ENCODE measurements at places on chromosomes 2 and 18.

GRCh38 chr2:16003152-16003551, 62.8 kb downstream of the MYCN start:
- DNase-seq = no peak

GRCh38 chr2:844715-845114, 105.9 kb upstream of the SNTG2 start:
- peak; percentile 70 for DNase-seq

- DNase-seq = no peak
Observed at GRCh38 chr2:24046599-24046929, 627 bp downstream of the WDCP start.

- DNase-seq = no peak
Observed at GRCh38 chr18:55264108-55264507, 304.8 kb upstream of the CCDC68 start.

- no peak for DNase-seq
Observed at GRCh38 chr2:157256626-157257025, 879 bp upstream of the GALNT5 start.

DNA sequence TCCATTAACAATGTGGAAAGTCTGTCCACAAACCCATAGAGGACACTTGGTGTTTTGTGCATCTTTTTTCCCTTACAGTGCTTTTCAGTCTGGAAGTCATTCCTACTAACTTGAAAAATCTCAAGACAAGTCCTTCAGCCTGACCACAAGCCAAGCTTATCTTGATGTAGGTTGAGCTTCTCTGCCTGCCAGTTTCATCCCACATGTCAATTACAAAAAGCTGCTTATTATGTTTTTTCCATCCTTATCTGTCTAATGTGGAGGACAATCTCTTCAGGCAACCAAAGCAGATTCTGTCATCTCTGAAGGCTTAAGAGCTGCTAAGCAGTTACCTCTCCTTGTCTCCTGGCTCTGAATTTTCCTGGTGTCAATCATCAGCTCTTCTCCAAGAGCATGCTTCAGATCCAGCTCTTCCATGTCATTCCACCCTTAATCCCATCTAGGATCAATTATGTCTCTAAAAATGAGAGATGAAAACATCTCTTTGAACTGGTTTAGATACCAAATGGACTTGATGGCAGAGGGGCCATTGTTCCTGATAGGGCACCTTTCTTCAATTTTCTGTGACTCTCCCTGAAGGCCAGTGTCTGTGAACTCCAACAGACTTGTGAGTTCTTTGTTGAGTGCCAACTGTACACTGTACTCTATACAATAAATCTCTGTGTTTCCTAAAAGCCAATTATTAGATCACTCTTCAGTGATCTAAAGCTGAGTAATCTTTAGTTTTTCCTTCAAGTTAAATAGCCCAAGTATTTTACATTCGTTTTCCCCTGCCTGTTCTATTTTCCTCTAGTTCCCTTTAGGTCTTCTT, 208.6 kb downstream of the RBM43 start:
- DNase-seq = no peak

GRCh38 chr2:190181123-190181669, 118.7 kb upstream of the MSTN start:
- no peak for DNase-seq

DNA sequence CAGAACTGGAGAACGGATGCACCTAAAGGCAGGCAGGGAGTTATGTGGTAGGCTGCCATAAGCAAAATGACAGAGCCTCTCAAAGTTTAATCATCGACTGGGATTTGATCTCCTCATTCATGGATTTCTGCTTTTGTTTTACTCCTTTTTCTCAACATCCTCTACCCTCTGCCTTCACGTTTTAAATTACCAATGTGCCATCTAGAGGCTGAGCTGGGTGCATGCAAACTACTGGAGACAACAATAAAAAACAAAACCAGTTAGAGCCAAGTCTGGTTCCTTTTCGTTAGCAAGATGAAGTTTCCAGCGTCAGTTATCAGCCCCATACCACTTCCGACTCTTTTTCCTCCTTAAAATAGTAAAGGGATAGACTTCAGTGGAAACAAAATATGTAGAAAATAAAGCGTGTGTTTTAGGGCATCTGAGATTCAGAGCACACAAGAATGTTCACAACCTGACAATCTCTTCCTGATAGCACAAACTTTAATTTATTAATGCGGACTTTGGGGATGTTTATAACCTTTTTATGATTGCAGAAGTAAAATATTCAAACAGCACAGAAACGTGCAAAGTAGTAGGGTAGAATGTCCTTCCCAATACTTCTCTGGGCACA, 117.0 kb downstream of the LAMA1 start:
- DNase-seq = no peak

DNA sequence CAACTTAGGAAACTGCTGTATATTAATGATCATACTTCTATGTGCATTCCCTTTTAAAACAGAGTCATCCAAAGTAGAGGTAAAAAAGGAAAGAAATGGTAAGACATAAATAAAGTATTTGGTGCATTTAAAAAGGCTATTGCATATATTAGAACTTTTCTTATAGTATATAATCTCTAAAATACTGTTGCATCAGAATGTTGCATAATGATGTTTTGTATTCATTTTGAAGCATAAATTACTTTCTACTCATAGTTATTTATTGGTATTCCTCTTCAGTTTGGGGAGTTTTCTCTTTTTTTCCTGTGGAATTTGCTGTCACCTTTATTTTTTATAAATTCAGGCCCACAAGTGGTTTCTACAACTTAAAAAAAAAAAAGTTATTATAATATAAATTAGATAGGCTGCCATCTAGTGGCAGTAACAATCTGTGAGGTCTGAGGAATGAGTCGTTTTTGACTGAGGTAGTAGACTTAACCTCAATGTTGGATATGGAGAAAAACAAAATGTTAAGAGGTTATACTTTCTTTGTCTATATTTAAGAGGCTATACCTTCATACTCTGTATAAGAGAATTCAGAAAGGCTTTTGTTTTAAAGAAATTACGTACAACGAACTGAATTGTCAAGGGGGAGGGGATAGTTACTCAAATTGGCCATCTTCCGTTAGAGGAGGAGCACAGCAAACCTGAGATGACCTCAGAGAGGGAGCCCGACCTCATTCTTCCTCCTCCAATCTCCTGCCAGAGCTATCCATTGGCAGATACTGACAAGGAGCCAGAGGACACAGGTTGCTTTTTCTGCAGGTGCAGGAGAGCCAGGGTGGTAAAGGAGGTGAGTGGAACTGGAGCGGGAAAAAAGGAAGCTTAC, 23.8 kb downstream of the ANKAR start:
- peak; percentile 16 for DNase-seq

GRCh38 chr2:208315081-208315788, 49.2 kb downstream of the PIKFYVE start:
- DNase-seq = peak; percentile 90

GRCh38 chr2:23916727-23917405, 10.1 kb downstream of the ATAD2B start:
- DNase-seq = no peak

GRCh38 chr18:50465211-50466153, 90.6 kb downstream of the SKA1 start:
- peak; percentile 73 for DNase-seq

GRCh38 chr2:134405611-134406081, 151.8 kb downstream of the MGAT5 start:
- DNase-seq = no peak

- no peak for DNase-seq
Observed at GRCh38 chr18:63736876-63737275, 34.1 kb downstream of the SERPINB11 start.

DNA sequence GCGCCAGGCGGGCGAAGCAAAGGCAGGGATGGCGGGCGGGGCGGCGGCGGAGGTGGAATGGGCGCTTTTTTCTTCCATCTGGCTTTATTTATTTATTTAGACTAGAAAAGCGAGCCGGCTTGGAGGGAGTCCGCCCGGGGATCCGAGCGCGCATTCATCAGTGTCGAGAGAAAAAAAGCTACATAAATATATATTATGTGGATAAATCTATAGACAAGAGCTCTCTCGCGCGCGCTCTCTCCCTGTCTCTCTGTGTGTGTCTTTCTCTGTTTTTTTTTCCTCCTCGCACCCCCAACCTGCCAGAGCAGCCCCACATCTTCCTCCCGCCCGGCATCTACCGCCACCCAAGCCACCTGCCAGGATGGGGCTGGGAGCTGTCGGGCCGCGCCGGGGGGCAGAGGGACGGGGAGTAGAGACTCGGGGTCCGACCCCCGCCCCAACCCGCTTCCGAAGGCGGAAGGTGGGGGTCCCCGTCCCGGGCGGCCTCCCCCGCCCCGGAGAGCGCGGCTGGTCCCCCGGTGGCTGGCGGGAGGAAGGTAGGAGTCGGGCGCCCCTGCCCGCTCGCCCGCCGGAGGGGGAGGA, 972 bp upstream of the CELF4 start:
- DNase-seq = no peak

- DNase-seq = no peak
Observed at GRCh38 chr18:32870611-32871010, 97.8 kb upstream of the KLHL14 start.

Data from MV-4-11 (cell line).